ENCODE measurements at places on chromosomes 5 and 9.
A peak's percentile ranks its signal among the peaks of the same experiment; 100 is the strongest.

DNA sequence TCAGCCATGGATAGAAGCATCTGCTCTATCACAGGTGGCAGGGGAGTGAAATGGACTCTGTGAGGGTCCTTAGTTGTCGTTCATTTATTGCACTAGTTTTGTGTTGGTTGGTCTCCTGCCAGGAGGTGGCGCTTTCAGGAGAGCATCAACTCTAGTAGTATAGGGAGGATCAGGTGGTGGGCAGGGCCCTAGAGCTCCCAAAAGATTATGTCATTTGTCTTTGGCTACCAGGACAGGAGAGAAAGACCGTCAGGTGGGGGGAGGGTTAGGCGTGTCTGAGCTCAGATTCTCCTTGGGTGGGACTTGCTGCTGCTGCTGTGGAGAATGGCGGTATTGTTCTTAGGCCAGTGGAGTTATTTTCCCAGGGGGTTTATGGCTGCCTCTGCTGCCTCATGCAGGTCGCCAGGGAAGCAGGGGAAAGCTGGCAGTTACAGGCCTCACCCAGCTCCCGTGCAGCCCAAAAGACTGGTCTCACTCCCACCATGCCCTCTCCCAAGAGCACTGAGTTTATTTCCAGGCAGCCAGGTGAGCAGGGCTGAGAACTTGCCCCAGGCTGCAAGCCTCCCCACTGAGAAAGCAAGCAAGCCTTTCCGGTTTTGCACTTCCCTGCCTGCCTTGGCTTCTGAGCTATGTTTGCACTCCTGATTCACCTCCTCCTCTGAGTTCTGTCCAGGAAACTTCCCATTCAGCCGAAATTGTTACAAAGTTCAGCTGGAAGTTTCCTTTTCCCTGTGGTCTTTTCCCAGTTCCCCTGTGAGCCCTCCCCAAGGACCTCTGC is 317.3 kb downstream of the TAF11L14 start:
- no peak for DNase-seq

DNA sequence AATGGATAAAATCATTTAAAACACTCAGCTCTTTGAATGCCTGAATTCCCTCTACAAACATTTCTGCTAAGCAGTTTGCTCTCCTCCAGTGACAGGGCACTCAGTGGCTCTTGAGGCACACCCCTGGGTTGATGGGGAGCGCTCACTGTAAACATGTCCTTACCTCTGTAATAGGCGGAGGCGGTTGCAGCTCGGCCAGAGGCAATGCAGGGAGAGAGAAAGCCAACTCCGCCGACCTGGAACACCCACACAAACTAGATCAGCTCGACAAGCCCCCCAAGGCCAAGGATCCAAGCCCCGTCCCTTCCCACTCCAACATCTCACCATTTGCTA is 329 bp downstream of the CDC23 start:
- DNase-seq: peak; percentile 29

GRCh38 chr5:143011585-143011984 is 241.4 kb downstream of the ARHGAP26 start:
- DNase-seq: no peak

GRCh38 chr9:99437145-99437544 is 215.1 kb downstream of the SEC61B start:
- no peak for DNase-seq
